ENCODE measurements at places on chromosomes 4 and X.
A peak's percentile ranks its signal among the peaks of the same experiment; 100 is the strongest.

DNA sequence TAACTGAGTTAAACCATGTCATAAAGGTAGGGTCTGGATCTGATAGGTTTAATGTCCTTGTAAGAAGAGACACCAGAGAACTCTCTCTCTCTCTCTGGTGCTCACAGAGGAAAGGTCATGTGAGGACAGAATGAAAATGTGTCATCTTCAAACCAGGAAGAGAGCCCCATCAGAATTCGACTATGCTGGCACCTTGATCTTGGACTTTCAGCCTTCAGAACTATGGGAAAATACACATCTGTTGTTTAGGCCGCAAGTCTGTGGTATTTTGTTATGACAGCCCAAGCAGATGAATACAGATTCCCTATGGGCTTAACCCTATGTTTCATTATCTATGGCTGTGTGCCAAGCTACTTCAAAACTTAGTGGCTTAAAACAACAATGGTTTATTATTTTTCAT lies 105.5 kb upstream of the DDIT4L start:
- no peak for DNase-seq

DNA sequence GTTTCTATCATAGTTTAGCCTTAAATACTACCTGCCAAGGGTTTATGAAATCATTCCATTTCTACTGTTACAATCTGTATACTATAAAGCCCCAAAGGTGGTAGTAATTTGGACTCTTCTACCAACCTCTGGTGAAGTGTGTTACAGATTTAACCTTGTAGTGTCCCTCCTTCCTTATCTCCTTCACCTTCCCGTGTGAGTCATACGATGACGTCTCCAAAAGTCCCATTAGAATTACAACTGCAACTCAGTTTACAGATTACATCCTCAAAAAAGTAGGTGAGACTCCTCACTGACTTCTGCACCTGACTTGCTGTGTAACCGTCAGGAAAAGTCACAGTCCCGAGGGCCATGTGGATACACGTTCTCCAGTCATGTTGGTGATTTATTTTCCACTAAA lies 219.0 kb downstream of the DCTD start:
- no peak for DNase-seq

DNA sequence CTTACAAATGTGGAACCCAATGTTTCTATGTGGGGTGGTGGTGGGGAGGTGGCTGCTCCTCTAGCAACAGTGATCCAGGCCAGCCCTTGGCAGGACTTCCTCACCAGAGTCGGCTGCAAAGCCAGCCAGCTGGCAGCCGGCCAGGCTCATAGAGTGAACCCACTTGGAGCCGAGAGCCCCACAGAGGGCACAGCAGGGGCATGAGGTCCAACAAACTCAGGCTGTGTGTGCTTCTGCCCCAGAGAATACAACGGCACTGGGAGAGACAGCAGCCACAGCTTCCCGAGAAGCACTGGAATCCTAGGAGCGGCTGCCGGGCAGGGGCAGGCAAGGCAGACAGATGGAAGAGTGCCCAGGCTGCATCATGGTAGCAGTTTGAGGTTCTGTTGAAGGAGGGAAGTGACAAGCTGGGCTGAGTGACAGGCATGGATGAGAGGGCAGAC lies 23.5 kb upstream of the SOWAHD start:
- DNase-seq: peak; percentile 6

- no peak for DNase-seq
Measured at GRCh38 chr4:158958489-158959270, 144.2 kb upstream of the RAPGEF2 start.

- no peak for DNase-seq
Measured at GRCh38 chr4:61864286-61864685, 664.2 kb downstream of the ADGRL3 start.

DNA sequence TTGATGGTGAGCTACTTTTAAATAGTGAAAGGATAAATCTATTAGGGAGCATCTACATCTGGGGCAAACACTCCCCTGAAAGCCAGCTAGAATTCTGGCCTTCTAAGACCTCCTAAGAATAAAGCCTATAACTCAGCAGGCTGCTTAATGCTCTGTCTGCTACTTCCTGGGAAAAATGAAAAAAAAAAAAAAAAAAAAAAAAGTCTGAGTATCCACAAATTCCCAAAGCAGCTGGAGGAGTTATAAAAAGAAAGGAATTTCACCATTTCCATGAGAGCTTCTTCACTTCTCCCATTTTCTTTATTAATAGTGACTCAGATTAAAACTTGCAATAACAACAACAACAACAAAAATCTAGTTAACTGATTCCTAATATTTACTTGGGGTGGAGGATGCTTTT lies 511.2 kb downstream of the INPP4B start:
- DNase-seq: no peak

- peak; percentile 13 for DNase-seq
Measured at GRCh38 chr4:164997324-164997723, 19.9 kb upstream of the TRIM61 start.

GRCh38 chr4:24858550-24858949 lies 54.3 kb downstream of the CCDC149 start:
- DNase-seq: no peak

DNA sequence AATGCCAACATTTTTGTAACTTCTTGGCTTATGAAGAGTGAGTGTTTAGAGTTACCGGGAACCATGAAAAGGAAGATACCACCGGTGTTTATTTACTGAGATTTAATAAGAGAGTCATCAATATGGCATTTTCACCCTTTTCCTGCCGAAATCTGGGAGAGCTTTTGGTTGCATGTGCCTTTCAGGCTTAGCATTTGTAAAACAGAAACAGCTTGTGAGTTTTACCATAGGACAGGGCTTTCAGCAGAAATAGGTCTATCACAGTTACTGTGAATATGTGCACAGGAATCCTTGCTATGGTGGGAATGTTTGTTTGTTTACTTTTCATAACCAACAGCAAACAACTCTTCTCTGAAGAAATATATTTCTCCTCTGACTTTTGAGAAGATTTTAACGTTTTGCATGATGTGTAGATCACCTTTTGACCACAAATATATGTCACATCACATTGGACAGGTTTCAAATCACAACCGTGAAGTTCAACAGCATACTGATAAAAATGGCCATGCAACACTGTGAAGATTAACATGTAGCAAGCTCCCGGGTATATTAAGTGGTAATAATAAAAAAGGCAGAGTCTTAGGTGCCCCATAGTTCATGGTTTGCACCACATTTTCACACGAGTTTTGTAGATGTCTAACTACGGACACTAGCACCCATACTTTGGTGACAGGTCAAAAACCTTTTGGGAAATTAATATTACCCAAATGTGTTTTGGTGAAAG lies 21.3 kb downstream of the ARHGAP24 start:
- DNase-seq: no peak

GRCh38 chr4:148302416-148302815 lies 139.8 kb downstream of the NR3C2 start:
- no peak for DNase-seq

- no peak for DNase-seq
Measured at GRCh38 chr4:114229706-114230105, 250.3 kb upstream of the ARSJ start.

- DNase-seq: peak; percentile 5
Measured at GRCh38 chrX:7828594-7828993, 14.4 kb upstream of the VCX start.

DNA sequence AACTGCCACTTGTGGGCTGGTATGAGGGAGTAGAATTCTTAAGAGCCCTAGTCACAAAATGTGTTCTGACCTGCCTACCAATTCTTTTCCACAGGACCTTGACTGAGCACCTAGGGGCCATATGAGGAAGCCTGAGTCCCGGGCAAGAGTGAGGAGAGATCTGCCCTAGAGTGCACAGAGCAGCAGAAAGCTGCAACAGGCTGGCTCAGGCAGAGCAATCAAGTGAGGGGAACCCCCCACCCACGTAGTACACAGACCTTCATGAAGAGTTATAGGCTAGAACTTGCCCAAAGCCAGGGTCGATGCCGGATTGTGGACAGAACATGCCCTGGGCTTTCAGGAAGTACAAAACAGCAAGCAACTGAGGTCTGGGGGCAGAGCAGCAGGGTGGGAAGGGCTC lies 117.0 kb downstream of the SPOCK3 start:
- no peak for DNase-seq

DNA sequence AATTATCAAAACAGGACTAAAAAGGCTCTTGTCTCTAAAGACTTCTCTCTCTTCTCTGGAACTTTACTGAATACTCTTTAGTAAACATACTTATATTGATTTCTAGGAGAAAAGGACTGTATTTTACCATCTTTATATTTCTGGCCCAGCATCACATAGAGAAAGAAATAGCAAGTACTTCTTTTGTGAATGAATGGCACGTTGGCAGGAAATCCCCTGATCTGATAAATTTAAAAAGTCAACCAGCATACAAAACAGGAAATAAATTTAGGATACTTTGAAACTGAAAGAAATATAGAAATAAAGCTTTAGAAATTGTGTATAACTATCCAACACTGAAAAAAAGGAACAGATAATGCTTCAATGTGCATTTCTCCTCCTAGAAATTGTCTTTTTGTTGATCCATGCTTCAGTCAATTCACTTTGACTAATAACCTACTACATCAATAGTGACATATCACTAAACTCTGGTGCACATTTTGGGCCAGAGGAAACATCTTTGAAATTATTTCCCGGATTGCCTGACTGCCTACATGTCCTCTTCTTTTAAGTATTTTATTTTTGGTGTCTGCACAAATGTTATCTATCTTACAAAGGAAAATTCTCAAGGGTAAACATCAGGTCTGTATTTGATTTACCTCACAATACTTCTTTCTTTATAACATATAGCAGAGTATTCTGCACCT lies 183.5 kb upstream of the FSTL5 start:
- no peak for DNase-seq

- no peak for DNase-seq
Measured at GRCh38 chr4:127236889-127237288, 395.9 kb upstream of the INTU start.

DNA sequence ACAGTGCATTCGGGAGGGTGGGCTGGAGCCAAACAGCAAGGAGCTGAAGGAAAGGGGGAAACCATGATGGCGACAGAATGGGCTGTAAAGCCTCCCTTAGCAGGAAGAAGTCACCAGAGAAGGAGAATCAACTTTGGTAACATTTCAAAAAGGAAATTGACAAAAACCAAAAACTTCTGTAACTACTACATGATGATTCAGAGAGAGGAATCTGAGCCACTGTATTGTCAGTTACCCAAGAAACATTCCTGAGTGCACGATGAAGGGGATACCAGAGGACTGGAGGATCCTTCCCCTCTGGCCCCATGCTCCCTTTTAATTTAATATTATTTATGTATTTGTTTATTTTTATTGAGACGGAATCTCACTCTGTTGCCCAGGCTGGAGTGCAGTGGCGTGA lies 26.3 kb downstream of the PDHA1 start:
- DNase-seq: no peak

DNA sequence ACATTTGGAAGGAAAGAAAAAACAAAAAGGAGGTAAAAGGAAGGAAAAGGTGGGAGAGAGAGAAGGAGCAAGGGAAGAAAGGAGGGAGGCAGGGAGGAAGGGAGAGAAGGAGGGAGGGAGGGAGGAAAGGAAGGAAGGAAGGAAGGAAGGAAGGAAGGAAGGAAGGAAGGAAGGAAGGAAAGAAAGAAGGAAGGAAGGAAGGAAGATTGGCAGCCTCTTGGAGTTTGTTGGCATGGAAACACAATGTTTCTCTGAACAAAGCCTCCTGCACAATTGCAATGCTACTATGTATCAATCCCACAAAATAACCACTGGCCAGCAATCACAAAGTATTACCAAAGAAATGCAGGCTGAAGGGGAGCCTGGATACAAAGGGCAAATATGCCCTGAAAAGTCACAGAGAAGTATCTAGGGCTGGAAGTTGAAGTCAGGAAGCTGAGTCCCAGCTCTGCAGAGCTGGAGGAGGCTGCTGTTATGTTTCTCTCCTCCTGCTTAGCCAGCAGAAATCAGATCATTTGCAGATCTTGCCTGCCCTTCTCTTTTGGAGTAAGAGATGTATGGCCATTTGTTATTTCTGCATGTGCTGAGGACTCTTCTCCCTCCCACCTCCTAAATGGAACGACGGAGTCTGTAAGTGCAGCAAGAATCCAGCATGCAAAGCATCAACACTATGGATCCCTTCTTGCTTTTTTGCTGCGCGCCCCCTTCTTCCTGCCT lies 195.9 kb upstream of the LDB2 start:
- DNase-seq: no peak

DNA sequence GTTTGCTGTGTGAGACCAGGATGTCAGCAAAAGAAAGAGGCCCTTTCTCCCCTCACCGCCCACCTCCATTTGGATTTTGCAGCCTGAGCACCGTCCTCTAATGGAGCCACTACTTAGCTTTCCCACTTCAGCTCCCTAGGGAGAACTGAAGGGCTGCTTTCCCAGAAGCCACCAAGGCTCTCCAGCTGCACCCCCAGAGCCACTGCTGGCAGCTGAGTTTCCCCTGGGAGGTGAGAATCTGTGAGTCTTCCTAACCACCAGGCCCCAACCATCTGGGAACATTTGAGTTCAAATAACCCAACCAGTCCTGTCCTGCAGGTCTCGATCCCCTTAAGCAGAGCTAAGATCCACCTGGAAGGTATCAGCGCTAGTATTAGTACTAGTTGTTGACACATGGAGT lies 173.1 kb upstream of the USP9X start:
- DNase-seq: no peak

GRCh38 chr4:147530723-147531122 lies 49.8 kb downstream of the EDNRA start:
- DNase-seq: no peak

GRCh38 chrX:25144043-25144940 lies 128.5 kb upstream of the ARX start:
- peak; percentile 59 for DNase-seq

All from HEK293T (cell line).